ENCODE measurements at places on chromosomes 5 and 9.

GRCh38 chr5:99926463-99926862, 608.7 kb upstream of the FAM174A start:
- DNase-seq: no peak

- DNase-seq: no peak
Observed at GRCh38 chr5:61734001-61734400, 401.9 kb downstream of the ZSWIM6 start.

DNA sequence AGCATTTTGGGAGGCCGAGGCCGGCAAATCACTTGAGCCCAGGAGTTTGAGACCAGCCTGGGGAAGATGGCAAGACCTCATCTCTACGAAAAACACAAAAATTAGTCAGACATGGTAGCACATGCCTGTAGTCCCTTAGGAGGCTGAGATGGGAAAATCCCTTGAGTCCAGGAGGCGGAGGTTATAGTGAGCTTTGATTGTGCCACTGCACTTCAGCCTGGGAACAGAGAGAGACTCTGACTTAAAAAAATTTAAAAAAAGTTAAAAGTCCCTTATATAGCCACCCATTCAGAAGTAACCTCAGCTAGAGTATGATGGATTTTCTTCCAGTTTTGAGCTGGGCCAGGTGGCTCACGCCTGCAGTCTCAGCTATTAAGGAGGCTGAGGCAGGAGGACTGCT, 72.4 kb downstream of the UGCG start:
- no peak for DNase-seq

DNA sequence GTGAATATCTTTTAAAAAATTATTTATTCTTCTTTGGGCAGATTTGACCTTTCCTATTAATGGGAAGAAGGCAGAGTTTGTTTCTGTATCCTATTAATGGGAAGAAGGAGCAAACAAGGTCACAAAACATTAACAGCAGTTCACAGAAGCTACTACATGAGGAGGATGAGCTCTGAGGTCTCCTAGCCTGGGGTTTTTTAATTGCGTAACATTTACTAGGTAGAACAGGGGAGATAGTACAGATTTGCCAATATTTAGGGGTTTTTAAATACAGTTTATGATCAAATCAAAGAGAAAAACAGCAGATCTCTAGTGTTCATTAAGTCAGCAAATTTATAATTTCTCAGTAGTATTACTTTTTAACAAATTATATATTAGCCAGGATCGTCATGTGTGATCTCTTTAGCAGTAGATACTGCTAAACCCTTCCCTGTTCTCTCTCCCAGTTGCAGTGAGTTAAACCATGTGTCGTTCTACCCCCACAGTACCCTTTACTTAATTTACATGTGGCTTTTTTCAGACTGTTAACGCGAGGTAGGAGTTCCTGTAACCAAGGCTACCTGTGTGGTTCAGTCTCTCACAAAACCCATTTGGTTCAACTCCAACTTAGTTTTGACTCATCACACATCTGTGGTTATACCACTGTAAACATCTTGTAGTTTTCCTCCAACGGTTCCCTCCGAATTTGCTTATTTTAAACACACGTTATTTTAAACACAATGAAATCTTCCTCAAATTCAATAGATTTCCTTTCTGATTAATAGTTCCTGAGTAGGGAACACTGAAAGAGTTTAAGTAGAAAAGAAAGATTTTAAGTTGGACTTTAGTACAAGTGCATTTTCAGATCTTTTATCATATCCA, 13.3 kb downstream of the SLC25A46 start:
- no peak for DNase-seq

- no peak for DNase-seq
Observed at GRCh38 chr9:68755752-68756151, 50.7 kb downstream of the PIP5K1B start.

All from DMS79 treated with DMSO at 0.1 percent for 48 hours (cell line).